Stimulated activated CD8-positive, alpha-beta memory T cell treated with anti-CD3 and anti-CD28 coated beads, Interleukin-7, amount 100 ng/mL, for 4 hours (primary cell): ENCODE measurements at places on chromosomes 6 and 20.

DNA sequence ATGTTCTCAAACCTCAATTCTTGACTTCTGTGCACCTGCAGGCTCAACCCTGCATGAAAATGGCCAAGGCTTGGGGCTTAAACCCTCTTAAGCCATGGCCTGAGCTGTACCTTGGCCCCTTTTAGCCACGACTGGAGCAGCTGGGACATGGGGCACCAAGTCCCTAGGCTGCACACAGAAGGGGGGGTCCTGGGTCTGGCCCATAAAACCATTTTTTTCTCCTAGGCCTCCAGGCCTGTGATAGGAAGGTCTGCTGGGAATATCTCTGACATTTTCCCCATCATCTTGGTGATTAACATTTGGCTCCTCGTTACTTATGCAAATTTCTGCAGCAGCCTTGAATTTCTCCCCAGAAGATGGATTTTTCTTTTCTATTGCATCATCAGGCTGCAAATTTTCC, 119.4 kb upstream of the VGLL2 start:
- no peak for DNase-seq

DNA sequence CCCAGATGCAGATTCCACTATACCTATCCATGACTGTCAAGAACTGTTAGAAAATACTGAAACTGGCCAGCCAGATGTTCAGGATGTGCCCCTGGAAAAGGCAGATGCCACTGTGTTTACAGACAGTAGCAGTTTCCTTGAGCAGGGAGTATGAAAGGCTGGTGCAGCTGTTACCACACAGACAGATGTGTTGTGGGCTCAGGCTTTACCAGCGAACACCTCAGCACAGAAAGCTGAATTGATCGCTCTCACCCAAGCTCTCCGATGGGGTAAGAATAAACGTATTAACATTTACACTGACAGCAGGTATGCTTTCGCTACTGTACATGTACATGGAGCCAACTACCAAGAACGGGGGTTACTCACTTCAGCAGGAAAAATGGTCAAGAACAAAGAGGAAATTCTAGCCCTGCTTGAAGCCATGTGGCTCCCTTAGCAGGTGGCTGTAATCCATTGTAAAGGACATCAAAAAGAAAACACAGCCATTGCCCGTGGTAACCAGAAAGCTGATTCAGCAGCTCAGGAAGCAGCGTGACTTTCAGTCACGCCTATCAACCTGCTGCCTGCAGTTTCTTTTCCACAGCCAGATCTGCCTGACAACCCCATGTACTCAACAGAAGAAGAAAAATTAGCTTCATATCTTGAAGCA, 459.7 kb upstream of the HTR1E start:
- no peak for DNase-seq

DNA sequence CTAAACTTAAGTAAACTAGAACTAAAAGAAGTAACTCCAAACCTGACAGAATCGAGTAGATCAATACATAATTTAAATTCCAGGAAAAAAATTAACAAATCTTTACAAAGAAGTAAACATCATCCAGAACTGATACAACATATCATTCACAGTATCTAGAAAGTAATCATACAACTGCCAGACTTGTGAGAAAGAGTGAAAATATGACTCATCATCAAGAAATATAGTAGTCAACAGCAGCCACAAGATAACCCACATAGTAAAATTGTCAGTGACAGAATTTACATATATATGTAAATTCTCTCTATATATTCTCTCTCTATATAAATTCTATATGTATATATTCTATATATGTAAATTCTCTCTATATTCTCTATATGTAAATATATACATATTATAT, 242.8 kb upstream of the RGS17 start:
- no peak for DNase-seq

- DNase-seq: no peak
These were observed 32.7 kb downstream of the SAYSD1 start for GRCh38 chr6:39082310-39082709.

GRCh38 chr20:8557711-8558110, 425.6 kb downstream of the PLCB1 start:
- DNase-seq: no peak

- no peak for DNase-seq
These were observed 869.8 kb upstream of the EPHA7 start for GRCh38 chr6:94289131-94289530.

DNA sequence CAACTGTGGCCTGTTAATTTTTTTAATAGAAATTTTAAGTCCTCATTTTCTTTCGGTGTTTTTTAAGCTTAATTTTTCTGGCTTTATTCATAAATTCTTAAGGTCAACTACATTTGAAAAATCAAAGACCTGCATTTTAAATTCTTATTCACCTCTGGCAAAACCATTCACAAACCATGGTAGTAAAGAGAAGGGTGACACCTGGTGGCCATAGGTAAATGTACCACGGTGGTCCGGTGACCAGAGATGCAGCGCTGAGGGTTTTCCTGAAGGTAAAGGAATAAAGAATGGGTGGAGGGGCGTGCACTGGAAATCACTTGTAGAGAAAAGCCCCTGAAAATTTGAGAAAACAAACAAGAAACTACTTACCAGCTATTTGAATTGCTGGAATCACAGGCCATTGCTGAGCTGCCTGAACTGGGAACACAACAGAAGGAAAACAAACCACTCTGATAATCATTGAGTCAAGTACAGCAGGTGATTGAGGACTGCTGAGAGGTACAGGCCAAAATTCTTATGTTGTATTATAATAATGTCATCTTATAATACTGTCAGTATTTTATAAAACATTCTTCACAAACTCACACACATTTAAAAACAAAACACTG, 10.1 kb downstream of the HFE start:
- peak; percentile 33 for DNase-seq

- DNase-seq: no peak
These were observed 54.3 kb upstream of the GATA5 start for GRCh38 chr20:62529896-62530642.

- no peak for DNase-seq
These were observed 65.9 kb downstream of the HIVEP1 start for GRCh38 chr6:12078014-12078413.

DNA sequence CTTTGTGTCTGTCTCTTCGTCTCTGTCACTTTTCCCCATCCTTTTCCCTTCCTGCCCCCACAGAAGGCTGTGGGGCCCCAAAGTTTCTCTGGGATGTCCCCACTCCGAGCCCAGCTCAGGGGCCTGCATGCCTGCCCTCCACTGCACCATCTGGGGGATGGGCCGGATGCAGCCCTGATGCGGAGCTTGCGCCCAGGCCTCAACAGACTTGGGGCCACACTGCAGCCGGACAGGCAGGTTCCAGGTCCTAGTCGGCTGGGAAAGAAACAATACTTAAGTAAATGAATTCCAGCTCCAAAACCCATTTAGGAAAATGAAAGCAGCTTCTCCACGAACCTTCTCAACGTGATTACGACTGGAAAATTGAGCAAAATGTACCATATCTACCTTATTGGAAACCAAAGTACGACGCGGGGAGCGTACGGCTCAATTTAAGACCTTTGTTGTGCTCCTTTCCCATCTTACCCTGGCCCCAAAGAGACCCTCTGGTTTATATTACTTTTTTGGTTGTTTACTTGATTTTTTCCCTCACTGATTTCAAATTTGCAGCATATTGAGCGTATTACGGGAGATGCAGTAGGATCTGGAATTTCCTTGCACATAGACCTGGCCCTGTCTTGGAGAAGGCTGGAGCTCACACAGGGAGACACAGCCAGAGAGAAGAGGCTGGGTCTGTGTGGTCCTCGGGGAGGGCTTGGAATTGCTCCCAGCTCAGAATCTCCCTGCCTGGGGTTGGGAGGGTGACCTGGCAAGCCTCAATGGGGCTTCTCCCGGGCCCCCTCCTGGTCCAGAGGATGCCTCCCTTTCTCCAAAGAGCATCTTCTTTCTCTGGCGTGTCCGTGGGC, 8.0 kb downstream of the FOXC1 start:
- DNase-seq: no peak

DNA sequence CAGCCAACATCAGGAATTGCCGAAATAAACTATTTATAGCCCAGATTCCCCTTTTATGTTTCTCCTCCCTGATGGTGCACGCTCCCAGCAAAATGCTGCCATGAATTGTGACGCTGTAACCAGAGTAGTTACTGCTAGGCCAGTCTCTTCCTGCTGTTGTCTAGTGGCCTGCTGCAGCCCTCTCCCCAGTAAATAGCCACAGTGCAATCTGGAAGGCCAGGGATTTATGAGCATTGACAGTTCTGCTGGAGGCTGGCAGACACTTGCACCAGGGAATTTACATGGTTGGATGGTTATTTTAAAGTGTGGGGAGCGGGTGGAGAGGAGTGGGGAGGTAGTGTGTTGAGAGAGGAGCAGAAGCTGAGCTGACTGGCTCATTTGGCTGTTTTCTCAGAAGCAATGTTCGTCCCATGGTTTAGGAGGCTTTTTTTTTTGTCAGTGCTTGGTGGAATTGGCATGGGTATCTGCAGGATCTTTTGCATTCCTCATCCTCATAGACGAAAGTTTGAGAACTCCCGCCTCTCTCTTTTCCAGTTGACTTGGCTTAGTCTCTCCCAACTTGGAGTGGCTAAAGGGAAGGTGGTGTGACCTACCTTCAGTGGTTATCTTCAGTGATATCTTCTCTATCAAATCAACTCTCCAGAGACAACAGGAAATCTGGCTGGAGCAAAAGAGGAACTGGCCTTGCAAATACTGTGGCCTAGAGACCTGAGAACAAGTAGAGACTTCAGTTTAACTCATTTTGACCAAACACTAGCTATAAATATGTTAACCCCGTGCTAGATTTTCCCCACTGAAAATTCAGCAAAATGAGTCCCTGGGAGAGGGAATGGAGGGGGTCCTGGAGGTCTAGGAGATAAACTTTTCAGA, 99.3 kb upstream of the VSTM2L start:
- DNase-seq: no peak

DNA sequence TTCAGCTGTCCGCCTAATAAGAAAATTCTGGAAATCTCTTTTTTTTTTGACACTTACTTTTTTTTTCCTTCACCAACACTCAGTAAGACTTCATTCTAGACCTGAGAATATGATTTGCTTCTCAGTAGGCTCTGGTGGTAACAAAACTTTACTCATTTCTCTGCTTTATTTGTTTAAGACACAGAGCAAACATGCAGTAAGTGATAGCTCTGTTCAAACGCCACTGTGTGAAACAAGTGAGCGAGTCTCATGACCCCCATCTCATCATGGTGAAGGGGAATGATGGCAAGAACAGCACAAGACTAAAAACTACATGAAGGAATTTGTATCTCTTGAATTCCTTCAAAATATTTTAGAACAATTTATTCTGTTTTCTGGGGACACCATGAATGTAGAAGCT, 541.6 kb upstream of the POU3F2 start:
- DNase-seq: no peak

DNA sequence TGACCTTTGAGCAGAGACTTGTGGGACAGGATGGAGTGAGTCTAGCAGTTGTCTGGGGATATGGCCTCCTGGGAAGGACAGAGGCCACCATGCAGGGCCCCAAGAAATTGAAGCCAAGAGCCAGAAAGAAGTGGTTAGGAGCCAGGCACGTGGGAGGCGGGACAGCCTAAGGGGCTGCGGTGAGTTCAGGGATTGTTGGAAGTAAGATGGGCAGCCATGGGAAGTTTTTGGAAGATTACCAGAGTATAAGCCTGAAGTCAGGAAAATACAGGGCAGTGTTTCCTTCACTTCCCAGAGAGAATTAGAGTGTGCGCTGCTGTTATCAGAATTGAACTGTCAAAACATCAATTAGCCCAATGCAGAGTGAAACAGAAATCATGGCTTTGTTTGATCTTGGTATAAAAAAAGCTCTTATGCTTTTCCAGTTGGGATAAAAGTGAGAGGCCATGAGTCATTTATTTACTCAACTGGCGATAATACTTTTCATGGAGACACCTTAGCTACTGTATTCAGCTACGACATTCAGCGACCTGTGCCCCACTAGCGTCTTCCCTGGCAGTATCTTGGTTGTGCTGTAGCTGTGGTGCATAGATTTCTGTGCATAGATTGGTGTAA, 66.9 kb downstream of the PHACTR2 start:
- no peak for DNase-seq

DNA sequence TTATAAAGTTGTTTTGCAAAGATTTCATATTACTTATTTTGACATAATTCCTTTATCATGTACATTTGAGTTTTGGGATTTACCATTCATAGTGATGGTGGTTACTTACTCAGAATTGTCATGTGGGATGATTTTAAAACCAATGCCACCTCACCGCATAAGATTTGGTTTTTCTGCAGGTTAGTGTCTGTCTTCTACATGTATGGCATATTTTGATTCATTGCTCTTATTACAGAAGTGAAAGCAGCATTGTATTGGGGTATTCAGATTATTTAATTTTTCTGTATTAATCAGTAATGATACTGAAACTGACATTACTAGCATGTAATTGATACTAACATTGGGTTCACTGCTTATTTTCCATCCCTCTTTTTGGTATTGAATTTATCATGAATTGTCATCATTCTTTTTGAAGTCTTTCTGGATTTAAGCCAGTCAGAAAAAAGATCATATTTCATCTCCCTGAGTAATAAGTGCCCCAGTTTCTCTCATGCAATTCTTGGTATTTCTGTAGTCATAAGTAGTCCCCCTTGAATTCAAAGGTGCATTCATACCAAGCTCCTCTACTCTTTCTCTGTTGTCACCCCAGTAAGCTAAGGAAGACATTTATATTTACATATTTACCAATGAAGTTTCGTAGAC, 176.6 kb downstream of the BCKDHB start:
- DNase-seq: no peak

DNA sequence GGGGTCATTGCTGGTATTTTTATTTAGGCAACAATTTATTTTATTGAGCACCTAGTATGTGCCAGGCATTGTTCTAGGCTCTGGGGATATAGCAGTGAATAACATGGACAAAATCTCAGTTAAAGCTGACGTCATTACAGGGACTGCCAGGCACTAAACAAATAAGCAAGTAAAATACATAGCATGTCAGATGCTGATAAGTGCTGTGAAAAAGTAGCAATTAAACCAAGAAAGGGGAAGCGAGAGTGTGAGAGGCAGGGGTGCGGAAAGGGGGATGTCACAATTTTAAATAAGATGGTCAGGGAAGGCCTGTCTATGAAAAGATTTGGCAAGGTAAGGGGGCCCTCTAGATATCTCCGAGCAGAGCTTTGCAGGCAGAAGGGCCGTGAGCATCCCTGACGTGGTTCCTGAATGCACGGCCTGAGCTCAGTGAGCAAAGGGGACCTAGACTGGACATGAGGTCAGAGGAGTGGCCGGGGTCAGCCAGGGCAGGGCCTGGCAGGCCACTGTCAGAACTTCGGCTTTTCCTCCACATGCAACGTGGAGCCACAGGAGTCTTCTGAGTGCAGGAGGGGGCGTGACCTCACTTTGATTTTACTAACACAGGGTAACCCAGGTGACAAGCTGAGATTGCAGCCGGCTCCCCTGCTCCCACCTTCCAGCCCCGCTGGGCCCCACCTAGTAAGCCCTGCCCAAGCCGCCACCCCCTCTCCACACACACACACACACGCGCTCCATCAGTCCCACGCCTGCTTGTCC, 24.2 kb upstream of the SIRPA start:
- DNase-seq: no peak

GRCh38 chr6:74932232-74932888, 273.5 kb downstream of the COL12A1 start:
- DNase-seq: no peak

DNA sequence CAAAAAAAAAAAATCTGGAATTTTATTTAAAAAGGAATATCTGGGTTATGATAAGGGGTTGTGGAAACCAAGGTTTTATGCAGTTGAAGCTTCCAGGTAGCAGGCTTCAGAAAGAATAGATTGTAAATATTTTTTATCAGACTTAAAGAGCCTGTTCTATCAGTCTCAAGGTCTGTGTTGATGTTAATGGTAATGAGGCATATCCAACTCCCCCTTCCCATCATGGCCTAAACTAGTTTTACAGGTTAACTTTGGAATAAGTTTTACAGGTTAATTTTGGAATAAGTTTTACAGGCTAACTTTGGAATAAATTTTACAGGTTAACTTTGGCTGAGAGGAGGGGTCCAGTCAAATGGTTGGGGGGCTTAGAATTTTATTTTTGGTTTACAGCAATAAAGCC, 92.4 kb downstream of the CD24 start:
- DNase-seq: no peak
